ENCODE measurements at places on chromosomes 2 and 18. TPM values are rescaled to one million over a fixed set of nuclear protein-coding genes. Genes with fewer than 3 reads are reported as not detected.
A peak's percentile ranks its signal among the peaks of the same experiment; 100 is the strongest.

DNA sequence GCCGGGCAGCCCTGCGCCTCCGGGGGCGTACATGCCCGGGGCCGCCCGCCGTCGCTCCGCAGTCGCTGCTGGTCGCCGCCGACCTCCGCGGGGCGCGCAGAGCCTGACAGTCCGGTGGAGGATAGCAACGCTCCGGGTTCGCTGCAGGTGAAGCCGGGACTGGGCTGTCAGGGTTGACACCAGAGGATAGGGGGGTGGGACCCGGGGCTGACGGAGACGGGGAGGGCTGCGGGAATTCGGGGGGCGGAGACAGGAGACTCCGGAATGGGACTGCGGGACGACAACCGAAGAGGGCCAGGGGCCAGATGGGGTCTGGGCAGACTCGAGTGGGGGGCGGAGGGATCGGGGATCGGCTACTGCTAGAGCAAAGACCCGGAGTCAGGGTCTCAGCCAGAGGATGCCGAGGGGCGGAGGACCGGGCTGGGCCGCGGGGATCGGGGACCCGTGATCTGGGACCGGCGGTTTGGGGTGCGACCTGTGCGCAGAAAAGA is 403 bp downstream of the TMEM127 start:
- DNase-seq: no peak

DNA sequence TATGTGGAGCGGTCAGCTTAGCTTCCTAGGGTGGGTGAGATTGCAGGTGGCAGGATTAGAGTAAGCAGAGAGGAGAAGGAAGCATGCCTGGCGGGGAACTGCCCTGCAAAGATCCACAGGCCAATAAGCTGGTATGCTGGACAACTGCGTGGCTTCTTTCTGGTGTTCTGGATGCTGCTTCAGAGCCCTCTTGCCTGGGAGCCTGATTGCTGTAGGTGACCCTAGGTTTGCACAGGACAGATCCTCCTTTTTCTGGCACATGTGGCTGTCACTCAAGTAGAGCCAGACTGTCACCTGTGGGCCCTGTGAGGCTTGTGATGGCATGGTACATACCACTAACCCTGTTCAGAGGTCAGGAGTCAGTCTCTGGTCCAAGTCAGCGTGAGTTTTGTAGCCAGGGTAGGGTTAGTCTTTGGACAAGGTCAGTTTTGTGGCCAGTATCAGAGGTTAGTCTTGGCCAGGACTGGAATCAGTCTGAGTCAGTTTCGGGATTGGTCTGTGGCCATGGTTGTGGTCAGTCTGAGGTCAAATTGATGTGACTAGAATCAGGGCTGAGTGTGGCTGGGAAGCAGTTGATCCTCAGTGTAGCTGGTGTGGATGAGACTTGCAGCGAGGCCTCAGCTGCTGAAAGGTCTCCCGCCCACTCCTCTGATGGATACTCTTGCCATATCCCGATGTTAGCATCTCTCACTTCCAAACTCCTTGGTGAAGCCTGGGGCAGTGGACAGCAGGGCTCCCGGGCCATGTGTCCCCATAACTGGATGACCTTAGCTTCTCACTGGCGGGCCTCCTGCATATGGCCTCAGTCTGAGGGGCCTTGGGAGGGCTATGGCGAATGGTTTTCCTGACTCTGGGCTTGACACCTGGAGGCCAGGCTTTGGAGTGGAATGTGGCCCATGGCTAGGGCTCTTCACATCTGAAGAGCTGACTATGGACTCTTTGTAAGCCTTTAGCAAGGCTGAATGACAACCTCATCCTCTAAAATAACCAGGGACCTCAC is 260.5 kb downstream of the DYSF start:
- DNase-seq: no peak

- DNase-seq: no peak
Observed at GRCh38 chr2:96819128-96819875, 3.2 kb downstream of the CNNM3 start.

- peak; percentile 71 for DNase-seq
Observed at GRCh38 chr18:46333431-46334135, 229.4 kb downstream of the HAUS1 start.

- no peak for DNase-seq
Observed at GRCh38 chr2:202450785-202451184, 74.7 kb downstream of the BMPR2 start.

DNA sequence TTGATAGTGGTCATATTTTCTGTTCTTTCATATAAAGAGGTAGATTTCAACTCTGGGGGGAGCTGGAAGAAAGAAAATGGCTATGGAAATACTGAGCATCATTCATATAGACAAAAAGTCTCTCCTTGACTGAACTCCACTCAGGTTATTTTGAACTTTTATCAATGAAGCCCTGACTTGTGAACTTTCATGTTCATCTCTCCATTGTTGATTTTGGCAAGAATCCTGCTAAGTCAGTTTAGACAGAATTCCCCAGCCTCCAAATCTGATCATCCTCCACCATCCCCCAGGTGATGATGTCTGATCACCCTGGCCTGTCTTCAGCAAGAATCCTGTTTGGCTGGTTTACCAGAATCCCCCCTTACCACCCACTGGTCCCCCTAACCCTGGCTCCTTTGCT is 395.0 kb downstream of the NCKAP5 start:
- DNase-seq: no peak

GRCh38 chr2:127829845-127830246 is 18.9 kb upstream of the WDR33 start:
- DNase-seq: no peak

DNA sequence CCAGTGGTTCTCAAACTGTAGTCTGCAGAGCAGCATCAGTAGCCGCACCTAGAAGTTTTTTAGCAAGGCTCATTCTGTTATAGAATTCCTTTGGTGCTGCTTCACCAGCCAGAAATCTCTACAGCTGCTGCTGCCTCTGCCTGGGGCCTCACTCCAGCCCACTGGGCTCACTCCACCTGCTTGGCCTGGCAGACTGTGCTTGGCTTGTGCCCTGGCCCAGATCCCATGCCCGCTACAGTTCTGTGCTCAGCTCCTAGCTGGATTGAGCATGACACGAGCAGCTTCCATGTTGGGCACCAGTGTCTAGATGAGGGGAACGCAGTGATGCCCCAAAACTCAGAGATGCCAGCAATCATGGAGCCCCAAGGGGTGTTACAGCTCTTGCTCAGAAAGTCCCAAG is 22.6 kb downstream of the MAPK4 start:
- DNase-seq: no peak

DNA sequence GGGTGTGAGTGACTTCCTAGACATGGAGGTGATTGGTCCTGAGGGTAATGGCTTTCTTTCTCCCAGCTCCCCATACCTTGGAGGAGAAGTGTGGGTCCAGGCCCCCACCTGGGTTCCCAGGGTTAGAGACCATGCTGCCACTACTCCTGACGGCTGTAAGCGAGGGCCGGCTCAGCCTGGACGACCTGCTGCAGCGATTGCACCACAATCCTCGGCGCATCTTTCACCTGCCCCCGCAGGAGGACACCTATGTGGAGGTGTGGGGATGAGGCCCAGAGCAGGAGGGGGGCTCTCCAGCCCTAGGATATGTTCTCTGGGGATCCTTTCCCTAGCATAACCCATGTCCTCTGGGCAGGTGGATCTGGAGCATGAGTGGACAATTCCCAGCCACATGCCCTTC is 21.8 kb downstream of the CAD start:
- DNase-seq: no peak

- no peak for DNase-seq
Observed at GRCh38 chr2:59724746-59725145, 828.7 kb downstream of the BCL11A start.

- no peak for DNase-seq
Observed at GRCh38 chr18:10424585-10425307, 29.7 kb upstream of the APCDD1 start.

DNA sequence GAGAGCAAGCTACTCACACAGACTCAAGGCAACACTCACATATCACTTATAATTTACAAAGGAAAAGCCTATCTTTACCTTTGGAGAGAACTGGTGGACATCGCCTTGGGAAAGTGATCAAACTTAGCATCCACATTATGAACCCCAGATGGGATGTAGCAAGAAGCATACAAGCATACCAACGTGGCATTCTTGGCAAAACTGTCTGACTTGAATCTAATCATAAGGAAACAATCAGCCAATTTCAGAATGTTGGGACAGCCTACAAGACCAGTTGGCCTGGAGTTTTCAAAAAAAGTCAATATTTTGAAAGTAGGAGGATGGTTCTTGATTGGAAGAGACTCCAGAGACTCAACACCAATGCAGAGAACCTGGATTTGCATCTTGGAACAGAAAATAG is 79.1 kb upstream of the PMAIP1 start:
- no peak for DNase-seq

- DNase-seq: no peak
Observed at GRCh38 chr18:32086881-32087280, 4.8 kb upstream of the RNF138 start.

DNA sequence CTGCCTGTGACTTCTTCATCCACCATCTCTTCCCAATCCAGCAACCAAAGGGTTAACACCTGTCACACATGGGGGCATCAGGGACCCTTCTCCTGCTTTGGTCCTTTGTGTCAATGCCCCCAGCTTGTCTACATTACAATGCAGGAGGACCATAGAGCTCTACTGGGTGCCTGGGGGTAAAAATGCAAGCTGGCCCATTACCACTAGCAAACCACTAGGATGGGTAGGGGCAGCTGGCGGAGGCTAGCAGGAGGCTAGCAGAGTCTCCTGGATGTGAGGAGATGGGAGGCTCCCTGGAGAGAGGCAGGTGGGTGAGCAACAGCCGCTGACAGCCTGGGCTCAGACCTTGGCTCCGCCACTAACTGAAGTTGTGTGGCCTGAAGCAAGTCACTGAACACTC is 153.4 kb upstream of the SKOR2 start:
- DNase-seq: no peak

DNA sequence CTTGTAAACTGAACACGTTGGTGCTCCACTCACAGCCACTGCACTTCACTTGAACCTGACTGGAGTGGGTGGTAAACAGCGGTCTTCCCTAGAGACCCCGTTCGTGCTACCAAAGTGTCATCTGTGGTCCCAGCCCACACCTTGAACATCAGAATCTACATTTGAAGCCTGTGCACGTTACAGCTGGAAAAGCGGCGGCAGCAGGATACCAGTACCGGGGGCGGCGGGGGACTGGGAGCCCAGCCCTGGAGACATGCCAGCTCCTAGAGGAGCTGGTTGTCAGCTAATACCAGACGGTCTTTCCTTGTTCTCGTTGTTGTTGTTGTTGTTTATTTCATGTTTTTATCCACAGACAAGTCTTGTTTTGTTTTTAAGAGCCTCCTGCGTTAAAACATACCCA is 156.7 kb downstream of the WDSUB1 start:
- no peak for DNase-seq

DNA sequence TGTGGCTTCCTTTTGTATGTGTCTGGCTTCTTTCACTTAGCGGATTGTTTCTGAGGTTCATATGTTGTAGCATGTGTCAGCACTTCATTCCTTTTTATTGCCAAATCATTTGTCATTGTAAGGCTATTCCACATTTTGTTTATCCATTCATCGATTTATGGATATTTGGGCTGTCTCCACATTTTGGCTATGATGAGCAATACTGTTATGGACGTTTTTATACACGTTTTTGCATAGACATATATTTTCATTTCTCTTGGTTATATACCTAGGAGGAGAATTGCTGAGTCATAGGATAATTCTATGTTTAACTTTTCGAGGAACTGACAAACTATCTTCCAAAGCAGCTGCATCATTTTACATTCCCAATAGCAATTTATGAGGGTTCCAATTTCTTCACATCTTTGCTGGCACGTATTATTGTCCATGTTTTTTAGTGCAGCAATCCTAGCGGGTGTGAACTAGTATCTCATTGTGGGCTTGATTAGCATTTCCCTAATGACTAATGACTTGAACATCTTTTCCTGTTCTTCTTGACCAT is 48.1 kb upstream of the TBC1D8 start:
- DNase-seq: no peak

DNA sequence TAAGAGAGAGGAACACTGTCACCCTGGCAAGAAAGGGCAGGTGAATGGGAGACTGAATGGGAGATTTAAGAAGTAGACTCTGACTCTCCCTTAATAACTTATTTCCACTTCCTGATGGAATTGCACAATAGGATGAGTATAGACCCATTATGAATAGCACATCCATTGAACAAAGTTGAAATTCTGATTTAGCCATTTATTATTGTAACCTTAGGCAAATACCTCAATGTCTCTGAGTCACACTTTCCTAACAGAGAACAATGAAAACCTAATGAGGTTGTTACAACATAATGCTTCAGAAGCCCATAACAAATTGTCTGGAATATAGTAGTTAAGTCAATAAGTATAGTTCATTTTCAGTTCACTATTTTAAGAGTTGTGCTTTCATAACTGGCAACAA is 78.9 kb downstream of the NRXN1 start:
- DNase-seq: no peak

- no peak for DNase-seq
Observed at GRCh38 chr2:240499309-240500301, 58.2 kb downstream of the ANKMY1 start.

GRCh38 chr2:190354003-190354690 is 10.8 kb downstream of the INPP1 start:
- DNase-seq: no peak

GRCh38 chr18:75323821-75324585 is 103.5 kb downstream of the SMIM21 start:
- no peak for DNase-seq

- DNase-seq: no peak
Observed at GRCh38 chr18:6752202-6752860, 22.8 kb downstream of the ARHGAP28 start.

DNA sequence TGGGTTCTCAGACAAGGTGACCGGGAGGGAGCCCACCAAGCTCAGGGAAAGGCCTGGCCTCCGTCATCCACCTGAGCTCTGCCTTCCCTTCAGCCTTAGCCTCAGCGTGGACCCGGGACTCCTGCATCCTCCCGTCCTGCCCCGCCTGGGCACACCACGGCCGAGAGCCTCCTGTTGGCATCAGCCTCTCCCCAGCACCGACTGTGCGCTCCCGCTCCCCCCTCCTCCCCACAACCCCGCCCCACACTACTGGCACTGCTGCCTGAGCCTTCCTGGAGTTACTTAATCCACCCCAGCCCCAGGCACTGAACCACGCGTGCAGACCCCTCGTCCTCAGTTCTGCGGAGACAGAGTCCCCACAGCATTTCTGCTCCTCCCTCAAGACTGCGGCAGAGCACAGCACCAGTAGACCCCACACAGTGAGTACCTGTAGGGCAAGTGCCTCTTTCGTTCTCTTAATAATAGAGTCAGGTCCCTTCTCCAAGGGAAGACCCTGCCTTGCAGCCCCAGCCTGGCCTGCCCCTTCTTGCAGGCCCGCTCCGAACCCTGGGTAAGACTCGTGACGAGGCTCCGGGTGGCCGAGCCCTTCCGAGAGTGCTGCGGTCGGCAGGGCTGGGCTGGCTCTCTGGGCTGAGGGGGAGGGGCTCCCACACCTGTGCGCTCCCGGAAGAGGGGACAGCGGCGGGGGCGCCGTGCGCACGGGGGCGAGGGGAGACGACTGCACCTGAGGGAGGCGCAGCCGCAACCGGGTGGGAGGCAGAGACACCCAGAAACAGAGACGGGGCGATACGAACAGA is at the start of gene AMER3:
Gene AMER3 (plus strand): TSS at position 285 of the 797 bp plus-strand sequence. CDS start 6,533 bp downstream, outside the sequence.
- no peak for DNase-seq

GRCh38 chr2:241641631-241642030 is 4.1 kb downstream of the ATG4B start:
- DNase-seq: no peak

The PLCL1 gene
- total RNA-seq: 3.4 TPM

The RNF152 gene
- 15.5 TPM for total RNA-seq

The ABCG5 gene
- total RNA-seq: not detected

The PLCD4 gene
- total RNA-seq: 1.5 TPM

The SMYD1 gene
- 0.06 TPM for total RNA-seq

The EML6 gene
- total RNA-seq: 1.3 TPM

The ACTG2 gene
- 156 TPM for total RNA-seq

The ST6GAL2 gene
- 0.93 TPM for total RNA-seq

The ABHD1 gene
- not detected for total RNA-seq

The GPR45 gene
- total RNA-seq: not detected

The OXER1 gene
- total RNA-seq: 1.7 TPM

The TCF23 gene
- 0.08 TPM for total RNA-seq

The TNFRSF11A gene
- total RNA-seq: 8.9 TPM
